ENCODE measurements at places on chromosomes 12 and 14.

DNA sequence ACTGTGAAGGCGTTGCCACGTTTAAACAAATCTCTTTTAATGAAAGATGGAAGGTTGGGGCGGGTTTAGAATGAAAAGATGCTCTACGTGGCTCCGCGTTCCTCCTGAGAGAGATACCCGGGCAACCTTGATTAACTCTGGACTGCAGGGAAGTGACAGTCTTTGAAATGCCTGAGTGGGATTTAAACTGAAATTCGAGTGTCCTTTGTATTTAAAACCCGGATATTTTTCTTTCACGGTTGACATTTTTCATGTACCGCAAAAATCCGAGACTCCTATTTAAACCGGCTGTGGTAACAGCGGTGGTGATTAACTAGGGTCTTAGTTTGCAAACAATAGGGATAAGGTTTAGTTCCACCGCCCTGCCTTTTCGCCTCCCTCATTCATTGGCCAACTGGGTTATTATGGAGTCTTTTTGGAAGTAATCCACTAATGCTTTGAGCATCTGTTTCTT lies 707 bp downstream of the G2E3 start:
- peak; percentile 8 for DNase-seq

- DNase-seq, result peak; percentile 42
Measured at GRCh38 chr12:71587012-71587411, 76.6 kb downstream of the ZFC3H1 start.

DNA sequence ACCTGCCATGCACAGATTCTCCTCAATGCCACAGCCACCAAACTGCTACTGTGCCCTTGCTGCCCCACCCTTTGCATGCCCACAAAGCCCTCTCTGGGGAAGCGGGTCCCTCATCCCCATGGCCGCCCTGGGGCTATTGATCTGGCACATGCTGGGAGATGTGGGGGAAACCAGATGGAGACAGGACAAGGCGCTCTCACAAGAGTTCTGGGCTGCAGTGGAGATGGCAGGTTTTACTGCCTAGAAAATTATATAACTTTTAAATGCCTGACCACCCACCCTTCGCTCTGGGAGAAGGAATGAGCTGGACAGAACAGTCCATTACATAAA lies 10.6 kb upstream of the PIP4K2C start:
- no peak for DNase-seq

GRCh38 chr14:93709249-93709648 lies 79.0 kb downstream of the PRIMA1 start:
- no peak for DNase-seq

- DNase-seq, result no peak
Measured at GRCh38 chr12:30725739-30726138, 29.0 kb downstream of the CAPRIN2 start.

All from Ammon's horn (tissue), 1 donor.